ENCODE measurements at places on chromosomes 2 and 18.

DNA sequence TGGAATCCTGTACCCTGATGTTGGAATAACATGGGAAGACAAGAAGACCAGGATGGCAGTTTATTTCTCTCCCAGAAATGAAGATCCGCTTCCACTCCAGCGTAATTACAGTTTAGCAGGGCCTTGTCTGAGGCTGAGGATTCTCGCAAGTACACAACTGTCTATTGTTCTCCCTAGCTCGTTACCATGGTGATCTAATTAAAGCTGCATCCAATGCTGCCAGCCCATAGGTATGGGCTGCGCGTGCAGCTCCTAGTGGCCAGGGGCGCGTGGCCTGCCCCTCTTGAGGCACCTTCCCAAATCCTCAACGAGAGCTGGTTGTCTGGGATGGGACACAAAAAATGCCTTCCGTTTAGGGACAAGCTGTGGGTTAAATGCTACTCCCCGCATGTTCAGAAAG lies 344.9 kb downstream of the CYRIA start:
- no peak for DNase-seq

GRCh38 chr2:667332-667999 lies 9.7 kb downstream of the TMEM18 start:
- DNase-seq, result no peak

DNA sequence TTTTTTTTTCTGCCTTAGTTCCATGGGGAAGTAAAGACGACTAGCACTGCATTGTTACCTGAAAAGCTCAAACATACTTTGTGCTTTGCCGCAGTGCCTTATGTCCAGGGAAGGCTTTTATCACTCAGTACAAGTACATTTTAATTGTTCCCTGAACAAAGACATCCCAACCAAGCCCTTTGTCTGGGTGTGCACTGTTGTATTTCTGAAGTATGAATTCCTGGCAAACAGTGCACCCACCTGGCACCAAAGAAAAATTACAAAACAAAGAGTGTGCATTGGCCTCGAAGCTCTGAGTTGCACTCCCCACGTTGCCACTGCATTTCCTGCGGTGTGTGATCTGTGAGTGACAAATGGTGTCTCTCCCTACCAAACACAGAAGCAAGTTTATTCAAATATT lies 858.5 kb upstream of the PIK3C3 start:
- DNase-seq, result no peak

DNA sequence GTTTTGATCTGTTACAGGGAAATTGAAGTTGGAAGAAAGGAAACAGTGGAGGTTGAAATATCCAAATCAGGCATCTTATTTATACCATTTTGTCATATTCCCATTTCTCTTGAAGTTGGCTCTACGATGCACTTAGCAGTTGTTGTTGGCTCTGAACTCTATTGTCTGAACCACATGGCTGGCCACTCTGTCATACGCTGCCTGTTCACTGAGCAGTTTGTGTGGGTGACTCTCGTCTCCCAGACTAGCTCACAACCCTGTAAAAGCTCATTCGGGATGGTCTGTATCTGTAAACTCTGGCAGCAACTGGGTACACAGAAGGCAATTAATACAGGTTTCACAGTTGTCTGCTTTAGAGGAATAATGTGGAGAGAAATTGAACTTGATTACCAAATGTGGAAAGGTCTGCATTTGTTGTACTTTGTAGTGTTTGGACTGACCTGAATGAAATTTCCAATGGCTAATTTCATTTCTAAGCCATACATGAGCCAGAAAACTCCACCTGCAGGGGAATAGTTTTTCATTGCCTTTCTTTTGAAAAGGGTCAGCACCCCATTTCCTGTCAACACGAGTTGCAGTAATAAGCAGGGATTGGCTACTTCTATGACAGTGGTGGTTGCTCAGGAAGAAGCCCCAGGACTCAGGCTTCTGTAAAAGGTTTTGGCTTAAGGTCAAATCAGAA lies 378.2 kb downstream of the OSR1 start:
- DNase-seq, result no peak

DNA sequence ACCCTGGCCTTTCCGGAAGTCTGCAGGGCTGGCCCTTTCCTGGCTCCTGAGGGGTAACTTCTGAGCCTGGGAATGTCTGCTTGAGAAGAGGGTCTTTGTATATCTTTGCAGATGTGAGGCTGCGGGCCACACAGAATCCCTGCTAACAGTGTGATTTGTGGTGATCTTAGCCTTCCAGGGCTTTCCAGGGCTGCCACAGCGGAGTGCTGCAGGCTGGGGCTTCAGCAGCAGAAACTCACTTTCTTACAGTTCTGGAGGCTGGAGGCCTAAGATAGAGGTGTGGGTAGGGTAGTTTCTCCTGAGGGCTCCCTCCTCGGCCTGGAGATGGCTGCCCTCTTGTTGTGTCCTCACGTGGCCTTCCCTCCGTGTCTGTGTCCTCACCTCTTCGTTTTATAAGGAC lies 294.7 kb upstream of the HS6ST1 start:
- no peak for DNase-seq

GRCh38 chr2:40321016-40321623 lies 130.8 kb downstream of the SLC8A1 start:
- DNase-seq, result no peak

- no peak for DNase-seq
Measured at GRCh38 chr2:172806493-172806892, 70.8 kb downstream of the RAPGEF4 start.

GRCh38 chr2:26422947-26423629 lies 21.4 kb downstream of the DRC1 start:
- DNase-seq, result no peak

Data from progenitor cell of endocrine pancreas (in vitro differentiated cells).